Foreskin keratinocyte (primary cell): ENCODE measurements at places on chromosomes 1 and 21.

DNA sequence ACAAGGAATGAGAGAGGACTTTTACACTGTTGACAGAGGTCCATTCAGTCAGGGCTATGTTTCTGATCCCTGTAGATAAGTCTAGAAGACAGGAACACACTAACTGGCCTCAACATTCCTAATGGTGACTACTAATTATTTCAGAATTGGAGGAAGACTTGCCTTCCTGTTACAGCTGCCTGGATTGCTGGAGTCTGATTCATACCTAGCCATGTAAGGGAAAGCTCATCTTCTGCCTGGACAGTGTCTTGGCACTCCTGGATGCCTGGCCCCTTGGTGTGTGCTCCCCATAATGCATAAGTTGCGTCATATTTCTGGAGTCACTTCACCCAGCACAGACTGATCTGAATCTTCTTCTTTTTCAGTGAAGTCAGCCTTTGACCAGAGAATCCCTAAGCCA is 326.0 kb upstream of the RUNX1 start:
- peak; percentile 94 for DNase-seq

DNA sequence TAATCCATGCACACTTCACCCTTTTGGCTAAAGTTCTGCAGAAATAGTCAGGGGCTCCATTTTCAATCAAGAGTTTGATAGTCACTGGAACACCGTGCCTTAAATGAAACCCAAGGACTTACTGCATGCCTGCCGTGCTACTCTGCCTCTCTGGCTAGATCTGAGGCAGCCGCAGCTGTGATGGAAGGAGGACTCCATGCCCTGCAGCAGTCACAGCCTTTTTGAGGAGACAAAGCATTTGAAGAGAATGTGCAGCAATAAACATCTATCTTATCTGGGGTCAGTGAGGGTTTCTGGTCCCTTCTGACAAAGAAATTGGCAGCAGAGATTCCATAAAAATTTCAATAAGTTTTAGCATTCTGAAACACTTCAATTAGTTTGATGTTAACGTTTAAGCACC is 78.0 kb downstream of the BCAR3 start:
- no peak for DNase-seq

DNA sequence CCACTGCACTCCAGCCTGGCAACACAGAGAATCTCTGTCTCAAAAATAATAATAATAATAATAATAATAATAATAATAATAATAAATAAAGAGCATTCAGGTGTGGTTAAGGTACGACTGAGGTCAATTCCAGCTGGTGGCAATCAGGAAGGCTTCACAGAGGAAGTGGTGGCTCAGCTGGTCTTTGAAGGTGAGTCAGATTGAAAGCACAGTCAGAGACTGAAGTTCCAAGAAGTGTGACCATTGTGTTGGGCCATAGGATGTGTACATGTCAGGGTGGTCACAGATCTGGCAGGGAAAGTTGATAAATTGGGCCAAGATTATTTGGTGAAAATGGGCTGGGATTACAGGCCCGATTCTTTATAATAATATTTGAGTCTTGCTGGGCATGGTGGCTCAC is 31.0 kb upstream of the MED18 start:
- DNase-seq: no peak

- DNase-seq: no peak
These were observed 440.4 kb downstream of the RPS6KC1 start for GRCh38 chr1:213491468-213491867.

GRCh38 chr1:167839009-167839408 is 74.9 kb downstream of the ADCY10 start:
- peak; percentile 42 for DNase-seq

GRCh38 chr1:1943834-1944570 is 24.9 kb upstream of the TMEM52 start:
- no peak for DNase-seq

DNA sequence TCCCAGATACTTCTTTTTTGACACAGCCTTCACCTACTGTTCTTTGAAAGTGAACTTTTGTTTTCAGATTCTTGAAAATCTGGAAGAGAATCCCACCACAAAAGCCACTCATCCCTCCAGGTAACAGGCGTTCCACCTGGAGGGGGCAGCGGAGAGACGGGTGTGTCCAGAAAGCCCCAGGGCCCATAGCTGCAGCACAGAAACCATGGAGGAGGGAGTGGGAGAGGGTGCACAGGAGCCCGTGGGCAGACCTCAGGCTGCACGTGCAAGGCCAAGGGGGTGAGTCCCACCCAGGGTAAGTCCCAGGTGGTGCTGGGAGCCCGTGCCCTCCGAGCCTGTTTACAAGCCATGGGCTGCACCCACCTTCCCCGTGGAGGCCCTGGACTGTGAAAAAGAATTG is 86.5 kb downstream of the PSMG1 start:
- DNase-seq: no peak

DNA sequence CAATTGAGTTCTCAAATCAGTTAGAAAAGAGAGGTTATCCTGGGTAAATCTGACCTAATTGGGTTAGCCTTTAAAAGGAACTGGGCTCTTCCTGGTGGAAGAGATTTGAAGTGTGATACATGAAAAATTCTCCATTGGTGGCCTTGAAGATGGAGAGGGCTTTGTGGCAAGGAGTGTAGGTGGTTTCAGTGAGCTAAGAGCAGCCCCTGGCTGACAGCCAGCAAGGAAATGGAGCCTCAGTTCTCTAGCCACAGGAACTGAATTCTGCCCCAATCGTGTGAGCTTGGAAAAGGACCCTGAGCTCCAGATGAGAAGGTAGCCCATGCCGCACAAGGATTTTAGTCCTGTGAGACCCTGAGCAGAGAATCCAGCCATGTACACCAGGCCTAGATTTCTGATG is 12.7 kb upstream of the HYI start:
- no peak for DNase-seq

DNA sequence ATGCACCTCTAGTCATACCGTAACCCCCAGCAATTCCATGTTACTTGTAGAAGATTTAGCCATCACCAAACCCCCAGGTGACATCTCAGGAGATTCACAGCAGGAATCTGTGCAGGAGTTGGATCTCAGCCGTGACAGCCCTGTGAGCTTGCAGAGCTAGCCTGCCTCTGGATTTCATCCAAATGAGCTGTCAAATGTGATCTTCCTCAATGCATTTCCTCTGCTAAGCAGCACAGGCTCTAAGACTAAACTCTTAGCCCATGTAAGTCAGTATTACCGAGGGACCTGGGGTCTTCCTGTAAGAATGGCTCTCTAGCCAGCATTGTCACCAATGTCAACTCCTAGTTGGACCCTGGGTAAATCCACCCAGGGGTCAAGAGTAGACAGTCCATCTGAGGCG is 41.7 kb downstream of the UMODL1 start:
- DNase-seq: no peak

DNA sequence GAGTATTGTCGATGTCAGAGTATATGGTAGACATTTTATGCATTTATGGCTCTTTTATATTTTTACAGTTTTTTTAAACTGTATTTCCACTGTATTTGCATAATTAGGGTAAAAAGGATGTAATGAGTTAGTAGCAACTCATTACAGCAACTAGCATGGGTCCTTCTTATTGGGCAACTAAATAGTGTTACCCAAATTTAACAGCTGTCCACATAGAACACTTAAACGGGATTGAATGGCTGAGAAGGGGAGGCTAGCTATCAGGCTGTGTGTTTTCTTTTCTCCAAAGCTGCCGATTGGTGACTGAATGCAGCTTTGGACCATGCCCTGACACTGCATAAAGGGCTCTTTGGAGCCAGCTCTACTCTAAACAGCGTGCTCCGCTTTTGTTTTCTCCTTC is 75.4 kb downstream of the PTPRC start:
- DNase-seq: no peak

- no peak for DNase-seq
These were observed 51.3 kb upstream of the RUNX1 start for GRCh38 chr21:35100349-35100811.

GRCh38 chr1:218456444-218456843 is 111.3 kb downstream of the TGFB2 start:
- no peak for DNase-seq

DNA sequence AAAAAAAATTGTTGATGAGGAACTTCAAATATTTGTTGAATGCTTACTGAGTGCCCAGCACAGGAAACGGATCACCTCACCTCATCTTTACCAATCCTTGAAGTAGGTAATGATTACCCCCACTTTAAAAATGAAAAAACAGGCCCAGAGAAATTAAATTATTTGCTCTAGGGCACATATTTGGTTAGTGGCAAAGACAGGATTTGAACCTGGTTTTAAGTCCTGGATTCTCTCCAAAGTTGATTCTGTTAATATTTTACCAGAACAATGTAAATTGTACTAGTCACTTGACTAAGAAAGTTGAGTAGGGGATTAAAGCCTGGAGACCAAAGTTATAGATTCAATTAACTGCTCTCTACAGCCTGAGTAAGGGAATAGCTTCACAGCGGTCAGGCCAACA is 97.9 kb downstream of the GIPC2 start:
- DNase-seq: no peak

DNA sequence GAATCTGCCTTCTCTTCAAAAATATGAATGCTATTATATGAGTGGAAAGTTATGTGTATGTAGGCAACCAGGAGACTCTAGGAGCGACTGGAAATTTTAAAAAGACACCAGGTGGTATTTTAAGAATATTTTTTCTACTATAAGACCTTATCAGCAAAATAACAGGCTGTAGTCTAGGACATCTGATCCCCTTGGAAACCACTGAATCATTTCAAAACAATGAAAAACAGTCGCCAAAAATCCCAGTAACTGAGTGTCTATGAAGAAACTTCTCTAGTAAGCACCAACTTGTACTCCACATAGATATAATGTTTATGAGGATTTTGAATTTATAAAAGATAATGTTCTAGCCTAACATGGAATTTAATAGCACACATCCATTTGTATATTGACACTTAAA is 358.5 kb downstream of the GPATCH2 start:
- no peak for DNase-seq

DNA sequence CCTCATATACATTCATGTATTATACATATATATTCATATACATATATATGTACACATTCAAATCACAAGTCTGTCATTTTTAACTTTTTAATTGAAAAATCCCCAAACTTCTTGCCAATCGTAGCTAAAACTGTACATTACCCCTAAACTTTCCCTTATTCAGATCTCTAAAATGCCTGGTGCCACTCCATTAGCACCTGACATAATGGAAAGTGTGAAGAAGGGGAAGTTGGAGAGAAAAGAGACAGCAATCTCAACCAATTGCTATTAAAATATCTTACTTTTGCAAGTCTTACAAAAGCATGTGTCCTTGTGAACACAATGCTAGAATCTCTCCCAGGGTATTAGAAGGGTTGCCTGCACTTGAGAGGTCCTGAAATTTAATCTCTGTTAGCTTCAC is 22.7 kb upstream of the PRKACB start:
- no peak for DNase-seq

- DNase-seq: no peak
These were observed 738.7 kb downstream of the LTN1 start for GRCh38 chr21:28253961-28254360.

GRCh38 chr1:30161953-30162352 is 561.4 kb downstream of the MATN1 start:
- no peak for DNase-seq

- DNase-seq: no peak
These were observed 86.2 kb downstream of the CLIC6 start for GRCh38 chr21:34754690-34755647.

GRCh38 chr1:8727809-8728213 is 89.6 kb downstream of the RERE start:
- DNase-seq: no peak

DNA sequence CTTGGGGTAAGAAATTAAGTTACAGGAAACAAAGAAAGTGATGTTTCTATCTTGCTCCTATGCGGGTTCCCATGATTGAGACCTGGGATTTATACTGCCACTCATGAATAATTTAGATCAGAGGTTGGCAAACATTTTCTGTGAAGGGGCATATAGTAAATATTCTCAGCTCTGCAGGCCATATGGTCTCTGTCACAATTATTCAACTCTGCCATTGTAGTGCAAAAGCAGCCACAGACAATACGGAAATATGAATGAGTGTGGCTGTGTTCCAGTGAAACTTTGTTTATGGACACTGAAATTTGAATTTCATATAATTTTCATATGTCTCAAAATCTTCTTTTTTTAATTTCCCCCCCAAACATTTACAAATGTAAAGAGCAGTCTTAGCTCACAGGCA is 127.2 kb downstream of the FOXD2 start:
- no peak for DNase-seq

- DNase-seq: no peak
These were observed 34.4 kb upstream of the SPAG17 start for GRCh38 chr1:118219438-118219837.

DNA sequence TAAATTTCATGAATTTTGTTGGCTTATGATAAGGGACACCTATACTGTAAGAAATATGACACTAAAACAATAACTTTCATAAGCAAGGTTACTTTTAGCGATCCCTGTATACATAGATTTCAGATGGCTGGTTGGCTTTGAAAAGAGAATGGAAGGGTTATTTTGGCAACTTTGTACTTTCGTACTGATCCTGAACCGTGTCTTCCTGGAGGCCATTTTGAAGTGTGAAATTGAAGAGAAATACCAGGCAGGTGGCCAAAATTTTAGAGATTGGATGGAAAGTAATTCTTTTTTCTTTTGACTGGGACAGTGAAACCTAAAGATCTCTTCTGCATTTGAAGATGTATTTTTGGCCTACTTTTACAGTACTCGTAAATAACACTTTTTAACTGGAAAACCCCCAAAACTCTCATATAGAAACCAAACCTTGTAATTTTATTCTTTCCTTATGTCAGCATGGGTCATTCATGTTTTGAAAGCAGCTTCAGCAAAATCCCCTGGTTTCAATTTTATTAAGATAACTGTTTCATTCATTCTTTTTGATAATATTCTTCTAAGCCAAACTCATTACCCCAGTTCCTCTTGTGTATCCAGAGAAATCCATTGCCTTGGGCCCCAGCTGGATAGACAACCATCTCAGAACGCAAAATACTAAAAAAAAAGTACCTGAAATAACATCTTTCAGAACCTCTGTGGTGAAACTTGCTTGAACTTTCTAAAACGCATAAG is 38.4 kb upstream of the ZNF281 start:
- no peak for DNase-seq

- DNase-seq: peak; percentile 25
These were observed 83.4 kb downstream of the MAB21L3 start for GRCh38 chr1:116194568-116194967.

GRCh38 chr21:44337941-44338895 is 972 bp downstream of the CFAP410 start:
- DNase-seq: peak; percentile 35

- no peak for DNase-seq
These were observed 6.0 kb downstream of the TNN start for GRCh38 chr1:175073633-175074032.

- DNase-seq: no peak
These were observed 1.3 kb upstream of the BLACAT1 start for GRCh38 chr1:205456868-205457745.

GRCh38 chr1:11331036-11331944 is 58.3 kb downstream of the UBIAD1 start:
- no peak for DNase-seq

- DNase-seq: peak; percentile 30
These were observed 10.5 kb upstream of the SPRR4 start for GRCh38 chr1:152959801-152960451.

GRCh38 chr21:37079211-37079824 is 6.3 kb downstream of the TTC3 start:
- DNase-seq: no peak

- no peak for DNase-seq
These were observed 1.7 kb upstream of the SMAP2 start for GRCh38 chr1:40371707-40372258.
